ENCODE measurements at places on chromosomes 7 and 10.

GRCh38 chr10:102626026-102626685 is 18.1 kb upstream of the TRIM8 start:
- DNase-seq: no peak

GRCh38 chr7:32357535-32358277 is 132.5 kb downstream of the LSM5 start:
- DNase-seq: no peak

- DNase-seq: no peak
These were observed 758 bp downstream of the TMEM168 start for GRCh38 chr7:112789453-112789816.

DNA sequence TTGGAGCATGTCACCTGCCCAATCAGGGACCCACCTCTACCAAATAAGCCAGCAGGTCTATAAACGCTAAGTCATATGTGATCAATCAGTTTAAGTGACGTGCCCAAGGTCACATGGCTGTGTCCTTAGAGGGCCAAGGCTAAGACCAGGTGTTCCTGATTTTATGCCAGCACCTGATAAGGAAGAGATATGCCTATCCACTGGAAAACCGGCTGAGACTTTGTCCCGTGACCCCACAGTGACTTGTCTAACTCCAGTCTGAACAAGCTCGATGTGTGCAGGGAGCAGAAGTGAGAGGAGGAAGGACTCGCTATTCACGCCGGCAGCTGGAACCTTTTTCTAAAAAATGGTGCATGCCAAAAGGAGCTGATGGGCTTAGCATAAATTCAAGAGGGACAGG is 57.0 kb downstream of the PRKAG2 start:
- DNase-seq: no peak

DNA sequence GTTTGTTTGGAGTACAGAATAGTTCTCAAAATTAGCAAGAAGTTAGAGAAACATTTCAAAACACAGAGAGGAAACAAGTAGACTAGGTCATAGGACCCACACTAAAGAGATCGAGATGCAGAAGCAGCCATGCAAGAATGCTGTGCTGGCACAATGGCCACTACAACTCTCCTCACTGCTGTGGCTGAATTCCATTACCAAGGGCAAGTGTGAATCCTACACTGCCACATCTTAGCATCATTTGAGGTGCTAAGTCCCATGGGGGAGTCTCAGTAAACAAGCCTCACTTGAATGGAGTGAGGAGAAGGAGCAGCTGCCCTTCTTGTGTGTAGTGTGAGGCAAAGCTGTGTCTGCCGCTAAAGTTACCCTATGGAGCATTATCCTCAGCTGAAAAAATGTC is 56.7 kb downstream of the PCLO start:
- DNase-seq: no peak

DNA sequence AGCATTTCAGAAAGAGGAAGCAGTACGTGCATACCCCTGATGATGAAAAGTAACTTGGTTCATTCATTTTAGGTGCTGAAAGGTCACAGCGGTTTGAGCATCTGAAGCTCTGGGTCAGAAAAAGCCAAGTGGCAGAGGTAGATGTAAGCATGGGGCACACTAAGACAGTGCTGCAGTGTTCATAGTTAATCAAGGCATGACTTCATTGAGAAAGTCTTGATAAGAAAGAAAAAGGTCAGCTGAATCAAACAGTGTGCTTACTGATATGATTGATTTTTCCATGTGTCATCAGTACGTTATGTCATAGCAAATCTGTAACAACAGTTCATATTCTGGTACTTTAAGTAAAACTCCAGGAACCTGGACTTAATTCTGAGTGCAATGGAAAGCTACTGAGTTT is 107.7 kb upstream of the PCLO start:
- no peak for DNase-seq

DNA sequence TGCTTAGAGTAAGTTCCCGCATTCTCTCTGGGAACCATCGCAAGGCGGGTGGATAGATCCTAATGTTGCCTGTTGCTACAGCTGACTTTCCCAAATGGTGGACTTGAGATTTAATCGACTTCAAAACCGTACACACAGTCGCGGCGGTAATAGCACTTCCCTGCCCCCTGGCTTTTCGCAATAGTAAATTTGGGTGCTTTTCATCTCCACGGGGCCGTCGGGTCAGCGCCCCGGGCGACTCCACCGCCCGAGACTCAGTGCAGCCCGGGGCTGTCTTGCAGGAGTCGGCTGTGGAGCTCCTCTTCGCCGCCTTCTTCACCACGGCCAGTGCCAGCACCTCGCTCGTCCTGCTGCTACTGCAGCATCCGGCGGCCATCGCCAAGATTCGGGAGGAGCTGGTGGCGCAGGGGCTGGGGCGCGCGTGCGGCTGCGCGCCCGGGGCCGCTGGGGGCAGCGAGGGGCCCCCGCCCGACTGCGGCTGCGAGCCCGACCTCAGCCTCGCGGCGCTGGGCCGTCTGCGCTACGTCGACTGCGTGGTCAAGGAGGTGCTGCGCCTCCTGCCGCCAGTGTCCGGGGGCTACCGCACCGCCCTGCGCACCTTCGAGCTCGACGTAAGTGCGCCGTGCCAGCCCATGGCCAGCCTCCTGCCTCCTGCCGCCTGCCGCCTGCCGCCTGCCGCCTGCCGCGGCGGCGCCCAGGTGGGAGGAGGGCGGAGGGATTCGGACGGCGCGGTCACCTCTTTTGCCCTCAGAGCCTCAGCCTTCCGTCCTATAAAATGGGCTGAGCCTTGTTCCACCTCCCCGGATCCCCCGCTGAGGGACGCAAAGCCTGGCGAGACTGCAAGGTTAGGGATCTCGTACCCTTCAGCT is 5.3 kb downstream of the CYP26C1 start:
- no peak for DNase-seq

GRCh38 chr10:117228210-117228609 is 12.7 kb upstream of the SLC18A2 start:
- no peak for DNase-seq

GRCh38 chr10:21202776-21203462 is 305.8 kb upstream of the NEBL start:
- DNase-seq: no peak

- no peak for DNase-seq
These were observed 33.1 kb downstream of the PSMC2 start for GRCh38 chr7:103380395-103381191.

DNA sequence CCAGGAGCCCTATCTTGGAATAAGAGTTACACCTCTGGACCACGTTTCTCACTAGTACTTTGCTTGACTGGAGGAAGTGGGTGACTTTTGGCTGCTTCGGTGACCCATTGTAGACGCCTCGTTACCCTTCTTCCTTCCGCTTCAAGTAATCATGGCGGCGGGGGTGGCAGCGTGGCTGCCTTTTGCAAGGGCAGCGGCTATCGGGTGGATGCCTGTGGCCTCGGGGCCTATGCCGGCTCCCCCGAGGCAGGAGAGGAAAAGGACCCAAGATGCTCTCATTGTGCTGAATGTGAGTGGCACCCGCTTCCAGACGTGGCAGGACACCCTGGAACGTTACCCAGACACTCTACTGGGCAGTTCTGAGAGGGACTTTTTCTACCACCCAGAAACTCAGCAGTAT is 1.5 kb downstream of the KCND2 start:
- DNase-seq: no peak

DNA sequence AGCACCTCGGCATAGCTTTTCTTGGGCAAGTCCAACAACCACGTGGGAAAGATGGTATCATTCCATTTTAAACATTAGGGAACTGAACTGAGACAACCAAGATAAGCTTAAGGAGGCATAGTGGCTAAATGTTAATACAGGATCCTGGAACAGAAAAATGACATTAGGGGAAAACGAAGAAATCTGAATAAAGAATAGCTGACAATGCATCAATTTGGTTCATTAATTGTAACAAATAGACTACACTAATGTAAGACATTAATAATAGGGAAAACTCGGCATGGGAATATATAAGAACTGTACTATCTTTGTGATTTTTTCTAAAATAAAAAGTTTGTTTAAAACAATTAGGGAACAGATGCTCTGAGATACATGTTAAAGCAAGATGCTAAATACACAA is 165.4 kb downstream of the JAZF1 start:
- DNase-seq: no peak

DNA sequence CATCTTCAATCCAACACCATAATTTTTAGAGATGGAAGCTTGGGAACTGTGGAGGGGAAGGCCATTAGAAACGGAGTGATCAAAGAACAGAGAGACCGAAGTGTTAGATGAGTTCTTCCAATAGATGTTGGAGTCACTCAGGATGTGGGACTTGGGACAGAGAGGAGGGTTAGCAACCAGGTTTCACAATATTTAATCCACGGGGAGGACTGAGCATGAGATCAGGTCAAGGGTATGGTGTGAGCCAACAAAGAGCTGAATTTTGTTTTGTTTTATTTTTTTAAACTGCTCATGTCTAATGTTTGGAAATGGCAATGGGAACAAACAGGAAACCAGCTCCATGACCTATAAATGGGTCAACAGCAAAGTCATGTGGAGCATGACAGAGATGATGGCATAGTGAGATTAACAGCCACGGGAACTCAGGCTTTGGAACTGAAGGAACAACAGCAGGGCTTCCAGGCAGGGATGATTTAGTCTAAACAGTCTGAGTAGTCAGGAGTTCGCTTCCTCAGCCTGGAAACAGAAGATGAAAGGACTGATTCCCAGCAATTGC is 38.9 kb upstream of the AMPH start:
- no peak for DNase-seq

DNA sequence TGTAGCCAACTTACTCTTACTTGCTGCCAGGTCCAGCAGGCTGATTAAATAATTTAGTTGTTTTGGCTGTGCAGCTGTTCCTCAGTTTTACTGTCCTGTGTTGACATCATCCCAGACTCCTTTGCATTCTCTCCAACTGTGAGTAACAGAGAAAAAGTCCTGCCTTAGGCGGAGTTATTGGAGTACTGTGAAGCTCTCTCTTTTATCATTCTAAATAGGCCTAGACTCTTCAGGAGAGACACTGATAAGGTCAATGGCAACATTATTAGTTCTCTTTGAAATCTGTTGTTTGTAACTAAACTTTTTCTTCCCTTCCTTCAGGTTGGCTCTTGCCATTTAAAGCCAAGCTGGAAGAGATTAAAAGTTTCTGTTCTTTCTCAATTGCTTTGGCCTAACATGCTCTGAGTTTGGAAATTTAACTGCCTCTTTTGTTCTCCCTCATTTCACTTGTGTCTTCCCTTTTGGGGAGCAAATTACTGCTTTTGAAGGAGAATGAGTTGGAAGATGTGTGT is 215.7 kb upstream of the CSTF2T start:
- DNase-seq: no peak

DNA sequence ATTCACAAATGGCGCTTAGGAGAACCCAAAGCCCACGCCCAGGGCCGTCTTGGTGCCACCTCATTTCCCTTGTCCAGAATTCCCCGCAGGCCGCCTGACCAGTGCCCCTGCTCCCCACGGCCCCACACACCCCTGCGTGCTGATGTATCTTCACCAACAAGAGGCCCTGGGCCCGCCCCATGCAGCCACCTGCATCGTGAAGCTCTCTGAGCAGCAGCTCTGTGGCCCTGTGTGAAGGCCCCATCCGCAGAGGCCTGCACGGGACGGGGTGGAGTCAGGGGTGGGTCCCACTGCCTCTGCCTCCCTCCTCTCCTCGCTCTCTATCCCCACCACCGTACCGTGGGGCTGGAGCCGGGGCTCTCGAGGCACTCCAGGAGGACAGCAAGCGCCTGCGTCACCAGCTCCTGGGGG is 14.7 kb downstream of the BRAT1 start:
- DNase-seq: no peak

- DNase-seq: no peak
These were observed 58.5 kb downstream of the LARP4B start for GRCh38 chr10:873020-873419.

- DNase-seq: no peak
These were observed 174.4 kb downstream of the ARID5B start for GRCh38 chr10:62075912-62076311.

DNA sequence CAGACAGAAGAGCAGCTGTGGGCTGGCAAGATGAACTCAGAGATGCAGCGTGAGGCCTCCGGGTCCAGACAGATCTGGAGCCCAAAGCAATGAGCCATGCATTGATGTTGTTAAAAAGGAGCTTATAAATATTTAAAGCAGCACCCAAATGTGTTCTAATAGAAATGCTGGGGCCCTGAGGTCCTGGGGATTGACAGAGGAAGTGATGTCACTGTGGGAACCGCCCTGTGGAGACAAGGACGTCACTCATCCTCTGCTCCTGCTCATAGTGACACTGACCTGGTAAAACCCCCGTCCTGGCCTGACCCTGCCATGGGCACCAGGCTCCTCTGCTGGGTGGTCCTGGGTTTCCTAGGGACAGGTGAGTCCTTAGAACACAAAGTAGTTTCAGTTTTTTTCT is 197.0 kb upstream of the PRSS58 start:
- no peak for DNase-seq

DNA sequence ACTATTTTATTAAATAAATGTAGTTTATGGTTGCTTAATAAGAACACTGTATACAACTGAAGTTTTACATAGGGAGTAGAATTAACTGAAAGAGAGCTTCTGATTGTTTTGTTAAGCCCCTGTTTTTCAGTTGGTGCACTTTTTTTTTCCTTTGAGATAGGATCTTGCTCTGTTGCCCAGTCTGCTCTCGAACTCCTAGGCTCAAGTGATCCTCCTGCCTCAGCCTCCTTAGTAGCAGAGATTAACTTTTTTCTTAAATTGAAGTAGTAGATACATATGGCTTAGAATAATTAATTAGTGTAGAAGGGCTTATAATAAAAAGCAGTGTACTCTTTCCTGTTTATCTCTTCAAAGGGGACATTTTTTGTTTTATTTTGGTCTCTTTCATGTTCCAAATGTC is 11.2 kb downstream of the SDHAF3 start:
- no peak for DNase-seq

- DNase-seq: no peak
These were observed 99.5 kb downstream of the ADAM12 start for GRCh38 chr10:126288547-126289493.

GRCh38 chr10:42924484-42924883 is 141.9 kb downstream of the BMS1 start:
- no peak for DNase-seq

DNA sequence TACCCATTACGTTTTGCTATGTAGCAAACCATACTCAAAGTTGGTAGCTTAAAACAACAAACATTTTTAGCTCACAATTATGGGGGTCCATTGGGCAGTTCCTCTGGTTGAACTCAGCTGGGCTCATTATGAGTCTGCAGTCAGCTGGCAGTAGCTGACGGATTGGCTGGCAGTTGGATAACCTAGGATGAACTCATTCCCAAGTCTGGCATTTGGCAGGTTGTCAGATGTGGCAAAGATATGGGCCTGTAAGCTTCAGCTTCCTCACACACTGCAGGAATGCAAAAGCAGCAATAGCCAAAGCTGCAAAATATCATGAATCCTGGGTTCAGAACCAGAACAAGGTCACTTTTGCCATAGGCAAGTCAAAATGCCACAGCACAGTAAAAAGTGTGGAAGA is 412.2 kb upstream of the SORCS1 start:
- DNase-seq: no peak

DNA sequence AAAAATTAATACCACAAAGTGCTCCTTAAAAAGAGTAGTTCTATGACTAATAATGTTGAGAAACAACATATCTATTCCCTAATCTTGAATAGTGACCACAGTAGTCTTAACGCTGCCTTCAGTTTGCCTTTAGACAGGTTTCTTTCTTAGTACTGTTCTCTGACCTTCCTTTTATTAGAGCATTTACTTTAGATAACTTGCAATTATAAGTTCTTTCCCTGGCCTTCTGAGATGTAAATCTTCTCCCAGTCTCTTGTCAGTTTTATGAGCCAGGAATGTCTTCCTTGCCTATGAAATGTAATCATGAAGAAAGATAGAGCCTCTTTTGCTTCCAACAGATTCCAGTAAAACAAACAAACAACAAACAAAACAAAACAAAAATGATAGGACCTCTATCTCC is 1119.8 kb upstream of the LRRTM3 start:
- DNase-seq: no peak

GRCh38 chr7:16062269-16062668 is 359.1 kb downstream of the CRPPA start:
- DNase-seq: no peak

GRCh38 chr10:51001587-51001986 is 72.7 kb upstream of the PRKG1 start:
- DNase-seq: peak; percentile 79
